SK-N-MC (cell line): ENCODE measurements at places on chromosomes 16 and 17.

DNA sequence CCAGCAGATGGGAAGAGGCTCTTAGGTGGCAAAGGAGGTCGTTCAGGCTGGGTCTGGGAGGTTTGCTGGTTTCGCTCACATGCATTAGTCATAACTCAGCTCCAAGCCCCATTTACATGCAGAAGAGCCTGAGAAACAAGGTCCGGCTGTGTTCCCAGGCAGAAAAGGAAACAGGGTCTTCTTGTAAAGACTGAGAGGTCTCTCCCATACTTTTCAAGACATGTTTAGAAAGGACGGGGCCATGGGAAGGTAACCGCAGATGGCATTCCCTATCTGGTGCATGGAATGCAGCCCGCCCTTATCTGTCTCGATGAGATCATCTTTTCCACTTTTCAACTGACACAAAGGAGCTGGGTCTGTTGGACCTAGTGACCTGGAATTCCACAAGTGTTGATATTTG is 389.0 kb upstream of the CDH11 start:
- no peak for DNase-seq

- no peak for DNase-seq
Observed at GRCh38 chr16:85615852-85616606, 2.9 kb downstream of the GSE1 start.

- DNase-seq, result no peak
Observed at GRCh38 chr17:37824534-37825485, 80.0 kb upstream of the HNF1B start.

- no peak for DNase-seq
Observed at GRCh38 chr17:48510761-48511604, 19.8 kb downstream of the HOXB1 start.

DNA sequence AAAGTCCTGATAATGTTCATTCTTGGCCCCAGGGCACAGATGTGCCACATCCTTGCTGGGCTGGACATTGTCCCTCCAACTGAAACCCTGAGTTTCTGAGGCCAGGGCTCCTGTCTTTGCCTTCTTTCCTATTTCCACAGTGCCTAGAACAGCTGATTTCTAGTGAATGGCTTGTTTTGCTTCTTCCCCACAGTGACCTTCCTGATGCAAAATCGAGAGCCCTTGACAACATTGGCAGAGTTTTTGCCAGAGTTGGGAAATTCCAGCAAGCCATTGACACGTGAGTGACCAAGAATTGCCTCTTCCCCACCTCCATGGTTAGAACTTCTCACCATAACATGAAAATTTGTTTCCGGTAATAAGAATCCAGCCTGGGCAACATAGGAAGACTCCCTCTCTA is 14.5 kb downstream of the ODAD4 start:
- no peak for DNase-seq

DNA sequence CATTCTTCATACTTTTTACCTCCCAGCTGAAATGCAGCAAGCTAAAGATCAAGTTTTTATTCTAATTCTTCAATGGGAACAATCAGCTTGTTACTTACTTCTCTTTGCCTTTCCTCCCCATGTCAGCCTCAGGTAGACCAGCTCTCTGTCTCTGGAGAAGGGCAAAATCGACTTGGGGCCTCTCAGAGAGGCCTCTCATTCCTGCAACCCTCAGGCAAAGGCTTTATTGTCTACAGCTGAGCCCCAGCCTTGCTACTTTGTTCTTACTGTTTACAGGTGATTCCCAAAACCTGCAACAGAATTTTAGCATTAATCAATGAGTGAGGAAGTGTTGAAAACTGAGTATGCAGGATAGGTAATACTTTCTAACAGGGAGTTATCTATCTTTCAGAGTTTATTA is 148.6 kb downstream of the KIF2B start:
- DNase-seq, result no peak

- DNase-seq, result peak; percentile 40
Observed at GRCh38 chr17:66383333-66383732, 80.9 kb downstream of the PRKCA start.

- DNase-seq, result no peak
Observed at GRCh38 chr16:68231384-68232136, 4.4 kb downstream of the ESRP2 start.

GRCh38 chr16:51896013-51896412 is 650.9 kb downstream of the TOX3 start:
- DNase-seq, result no peak

GRCh38 chr16:26672206-26672605 is 394.5 kb upstream of the C16orf82 start:
- no peak for DNase-seq

GRCh38 chr16:28845761-28846079 is 428 bp downstream of the TUFM start:
- no peak for DNase-seq

GRCh38 chr17:73521376-73521775 is 122.9 kb downstream of the SDK2 start:
- no peak for DNase-seq

DNA sequence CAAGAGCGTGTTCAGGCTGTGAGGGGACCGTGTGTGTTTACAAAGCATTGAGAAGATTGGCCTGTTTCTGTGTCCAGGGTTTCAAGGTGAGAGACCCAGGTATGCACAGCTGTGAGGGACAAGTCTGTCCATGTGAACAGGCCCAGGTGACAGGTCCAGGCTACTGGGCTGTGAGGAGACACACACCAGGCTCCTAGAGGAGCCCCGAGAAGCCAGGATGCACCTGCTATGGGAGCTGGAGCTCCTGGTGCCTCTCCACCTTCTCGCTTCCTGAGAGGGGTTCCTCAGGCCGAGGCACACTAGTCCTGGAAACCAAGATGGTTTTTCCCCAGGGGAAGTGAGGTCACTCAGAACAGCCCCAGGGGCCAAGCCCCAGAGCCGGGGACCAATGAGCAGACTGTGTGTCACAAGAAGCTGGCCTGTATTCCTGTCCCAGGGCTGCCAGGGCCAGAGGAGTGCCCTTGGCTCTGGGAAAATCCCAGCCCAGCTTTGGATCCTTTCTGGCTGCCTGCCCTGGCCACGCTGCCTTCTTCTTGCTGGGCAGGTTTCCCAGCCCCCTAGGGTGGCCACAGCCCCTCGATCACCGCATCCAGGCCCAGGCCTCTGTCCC is 153.4 kb upstream of the PLCG2 start:
- no peak for DNase-seq

GRCh38 chr16:84766978-84767773 is 52.6 kb upstream of the CRISPLD2 start:
- no peak for DNase-seq

- DNase-seq, result no peak
Observed at GRCh38 chr16:53872248-53873221, 168.6 kb downstream of the FTO start.
